ENCODE measurements at places on chromosomes 2 and 18. TPM values are rescaled to one million over a fixed set of nuclear protein-coding genes. Genes with fewer than 3 reads are reported as not detected.

Gene LRP2
- under 0.01 TPM for total RNA-seq

Gene MTCL1
- 56.0 TPM for total RNA-seq

Gene SP100
- total RNA-seq = 93.0 TPM

Gene CPO
- total RNA-seq = under 0.01 TPM

Gene MROH2A
- total RNA-seq = not detected

All from fibroblast of lung (primary cell).